ENCODE measurements at places on chromosomes 7 and 10. TPM values are rescaled to one million over a fixed set of nuclear protein-coding genes. Genes with fewer than 3 reads are reported as not detected.

GRCh38 chr7:11747715-11748485, 84.1 kb downstream of the THSD7A start:
- DNase-seq: no peak

- no peak for DNase-seq
Measured at GRCh38 chr10:77817541-77817940, 109.0 kb downstream of the DLG5 start.

Gene TAS2R41
- total RNA-seq: 0.52 TPM

Gene DRGX
- total RNA-seq: not detected

Gene CYP3A4
- not detected for total RNA-seq
